Activated CD4-positive, alpha-beta T cell treated with anti-CD3 and anti-CD28 coated beads for 4 hours (primary cell): ENCODE measurements at places on chromosomes 2 and 18.

DNA sequence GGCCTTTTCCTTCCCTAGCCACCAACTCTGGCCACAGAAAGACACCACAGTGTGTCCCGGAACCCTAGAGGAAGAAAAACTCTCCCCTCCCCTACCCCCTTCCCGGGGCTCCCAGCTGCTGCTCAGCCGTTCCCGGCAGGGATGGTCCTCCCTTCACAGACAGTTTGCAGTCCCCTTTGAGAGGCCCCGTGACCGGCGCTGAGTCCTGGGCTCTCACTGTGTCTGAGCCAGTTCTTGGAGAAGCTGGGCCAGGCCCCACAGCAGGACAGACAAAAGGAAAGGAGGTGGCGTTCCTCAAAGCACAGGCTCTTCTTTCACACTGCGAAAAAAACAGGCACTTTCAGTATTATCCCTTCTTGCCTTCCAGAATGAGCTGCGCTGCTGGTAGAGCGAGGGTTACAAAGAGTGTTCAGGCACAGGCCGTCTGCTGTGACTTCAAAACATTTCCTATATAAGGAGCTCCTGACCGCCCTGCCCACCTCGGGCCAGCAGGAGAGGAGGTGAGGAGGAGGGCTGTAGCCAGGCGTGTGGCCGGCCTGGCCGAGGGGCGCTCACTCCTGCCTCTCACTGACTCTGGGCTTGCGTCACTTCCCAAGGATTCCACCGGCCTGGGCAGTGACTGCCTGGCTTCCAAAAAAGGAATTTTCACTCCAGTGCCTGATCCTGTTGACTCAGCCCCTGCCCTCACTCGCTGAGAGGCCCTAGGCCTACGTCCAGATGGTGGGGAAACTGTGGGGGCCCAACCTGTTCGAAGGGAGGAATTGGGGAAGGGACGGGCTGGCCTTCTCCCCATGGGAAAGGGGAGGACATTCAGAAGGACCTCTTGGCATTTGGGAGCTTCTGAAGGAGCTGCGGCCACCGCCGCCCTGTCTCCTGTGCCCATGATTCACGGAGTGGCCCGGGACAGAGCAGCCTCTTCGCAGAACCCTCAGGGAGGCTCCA lies 24.9 kb downstream of the CIDEA start:
- no peak for DNase-seq

GRCh38 chr2:239539776-239540100 lies 138.9 kb upstream of the HDAC4 start:
- no peak for DNase-seq

- DNase-seq: no peak
Measured at GRCh38 chr2:201448061-201448460, 3.2 kb downstream of the TRAK2 start.

GRCh38 chr2:240109386-240109785 lies 26.7 kb downstream of the COPS9 start:
- DNase-seq: no peak

GRCh38 chr2:164060031-164060430 lies 324.2 kb upstream of the FIGN start:
- DNase-seq: no peak

DNA sequence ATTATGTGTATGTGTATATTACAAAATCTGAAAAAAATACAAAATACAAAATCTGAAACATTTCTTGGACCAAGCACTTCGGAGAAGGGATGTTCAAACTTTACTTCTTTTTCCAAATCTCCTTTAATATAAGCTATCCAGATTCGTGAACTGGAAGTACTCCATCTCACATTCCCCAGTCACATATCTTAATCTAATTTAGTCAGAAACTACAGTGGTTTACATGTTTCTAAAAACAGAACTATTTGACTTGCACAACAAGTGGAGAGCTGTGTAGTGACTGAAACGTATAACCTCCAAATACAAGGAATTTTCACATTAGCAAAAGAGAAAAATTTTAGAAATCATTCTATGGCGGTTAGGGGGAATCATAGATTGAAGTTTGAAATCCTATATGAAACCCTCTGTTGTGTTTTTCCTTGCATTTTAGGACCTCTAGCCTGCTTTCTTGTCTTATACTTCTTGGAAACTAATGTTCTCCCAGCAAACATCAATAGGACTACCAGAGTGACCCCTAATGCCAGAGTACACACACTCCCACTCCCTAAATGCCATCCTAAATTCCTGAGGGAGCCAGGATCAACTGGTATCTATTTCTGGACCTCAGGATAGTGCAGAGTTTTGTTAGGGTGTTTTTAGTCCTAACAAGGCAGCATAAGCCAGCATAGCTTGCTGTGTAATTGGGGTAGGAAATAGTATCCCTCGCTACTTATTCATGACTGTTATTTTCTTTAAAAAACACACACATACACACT lies 30.2 kb upstream of the ROCK1 start:
- DNase-seq: no peak

- no peak for DNase-seq
Measured at GRCh38 chr2:111019381-111019780, 101.3 kb upstream of the BCL2L11 start.

DNA sequence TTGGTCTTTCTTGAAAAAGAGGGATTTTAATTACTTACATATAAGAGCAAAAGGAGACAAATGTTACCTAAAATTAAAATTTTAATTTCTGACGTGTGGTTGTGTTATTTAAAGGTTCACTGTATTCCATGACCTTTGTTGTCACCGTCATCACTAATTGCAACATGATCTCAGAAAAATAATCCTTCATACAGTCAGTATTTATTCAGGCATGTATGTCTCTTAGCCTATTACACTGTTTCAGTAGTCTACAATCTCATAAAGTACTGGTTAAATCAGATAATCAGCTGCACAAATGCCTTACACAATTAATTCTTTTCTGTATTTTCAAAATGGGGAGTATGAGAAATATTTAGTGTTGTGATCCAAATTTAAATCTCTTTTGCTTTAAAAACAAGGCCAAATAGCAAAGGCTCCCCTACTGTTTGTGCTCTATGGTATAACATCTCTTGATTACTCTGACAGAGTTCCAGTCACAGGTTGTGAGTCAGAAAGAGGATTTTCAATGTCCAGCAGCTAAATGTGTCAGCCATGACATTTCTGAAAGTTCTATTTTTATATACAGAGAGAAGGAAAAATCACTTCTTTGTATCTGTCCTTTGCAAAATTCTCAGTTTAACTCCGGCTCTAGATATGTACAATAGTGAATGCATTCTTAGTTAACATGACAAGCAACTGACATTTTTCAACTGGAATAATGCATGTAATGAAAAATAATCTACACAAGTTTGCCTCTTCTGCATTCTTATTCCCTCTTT lies 184.0 kb downstream of the FIGN start:
- no peak for DNase-seq

DNA sequence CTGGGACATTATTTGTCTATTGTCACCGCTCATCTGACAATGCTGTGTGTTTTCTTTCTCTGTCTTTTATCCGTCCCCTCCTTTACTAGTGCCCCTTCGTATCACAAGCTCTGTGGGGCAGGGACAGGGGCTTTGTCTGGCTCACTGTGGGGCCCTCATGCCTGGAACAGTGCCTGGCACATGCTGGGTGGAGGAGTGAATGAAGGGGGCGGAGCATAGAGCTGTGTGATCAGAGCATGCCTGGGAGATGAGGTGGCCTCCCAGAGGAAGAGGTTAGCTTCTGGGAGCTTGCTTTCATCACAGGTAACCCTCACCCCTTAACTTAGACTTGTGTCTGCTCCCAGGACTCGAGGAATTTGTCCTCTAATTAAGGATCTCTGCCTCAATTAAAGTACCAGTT lies 16.4 kb downstream of the MTCL1 start:
- DNase-seq: no peak

- no peak for DNase-seq
Measured at GRCh38 chr2:17373741-17374140, 144.5 kb downstream of the RAD51AP2 start.

DNA sequence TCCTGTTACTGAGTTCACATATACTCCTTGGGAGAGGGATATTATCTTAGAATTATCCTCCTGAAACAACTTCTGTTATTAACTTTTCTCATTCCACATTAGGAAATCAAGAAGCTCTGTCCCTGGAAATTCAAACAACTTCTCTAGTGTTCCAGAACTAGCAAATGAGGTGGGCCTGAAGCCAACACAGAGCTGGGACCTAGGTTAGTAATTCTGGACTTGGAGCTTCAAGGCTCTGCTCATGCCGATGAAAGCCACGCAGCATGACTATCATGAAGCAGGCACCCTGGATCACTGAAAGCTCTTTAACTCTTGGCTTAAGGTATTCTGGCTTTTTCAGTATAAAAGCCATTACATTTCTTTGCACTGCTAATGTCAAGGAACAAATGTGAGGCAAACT lies 242.7 kb downstream of the TGIF1 start:
- DNase-seq: no peak

DNA sequence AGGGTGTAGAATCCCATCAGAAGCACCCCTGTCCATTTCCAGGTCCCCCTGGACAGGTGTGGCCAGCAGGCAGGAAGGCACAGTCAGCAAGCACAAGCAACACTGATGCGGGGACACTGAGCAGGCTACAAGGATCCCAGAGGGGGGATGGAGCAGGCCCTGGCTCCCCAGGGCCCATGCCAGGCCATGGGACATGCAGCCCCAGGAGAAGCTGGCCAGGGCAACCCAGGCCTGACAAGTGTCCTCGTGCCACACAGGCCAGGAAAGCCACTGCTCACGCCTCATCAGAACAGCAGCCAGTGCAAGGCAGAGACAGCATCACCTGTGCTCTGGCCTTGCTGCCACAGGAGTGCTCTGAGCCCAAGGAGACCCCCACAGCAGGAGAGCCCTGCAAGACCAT lies 14.1 kb upstream of the GPC1 start:
- DNase-seq: no peak

DNA sequence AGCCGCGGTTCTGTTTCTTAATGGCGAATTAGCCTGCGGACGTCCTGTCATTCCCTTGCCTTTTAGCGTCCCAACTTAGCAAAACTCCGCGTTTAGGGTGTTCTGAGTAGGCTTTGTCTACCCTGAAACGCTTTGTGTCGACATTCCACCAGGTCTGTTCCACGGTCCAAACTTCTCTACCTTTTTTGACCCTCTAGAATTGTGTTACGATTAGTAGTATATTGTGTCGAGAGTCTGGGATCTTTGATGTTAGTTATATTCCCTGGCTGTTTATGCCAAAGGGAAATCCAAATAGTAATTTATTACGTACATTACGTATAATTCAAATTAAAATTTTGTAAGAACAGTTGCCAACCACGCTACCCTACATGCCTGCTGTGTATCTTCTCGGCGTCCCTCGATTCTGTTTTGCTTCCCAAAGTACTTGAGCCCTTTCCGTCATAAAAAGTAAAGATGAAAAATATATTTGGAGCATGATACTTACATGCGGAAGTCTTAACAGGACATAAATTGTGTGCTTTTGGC lies 495 bp upstream of the TTC32 start:
- DNase-seq: no peak

GRCh38 chr2:137693534-137693933 lies 270.7 kb upstream of the HNMT start:
- no peak for DNase-seq

- no peak for DNase-seq
Measured at GRCh38 chr2:222671259-222672067, at the start of gene MOGAT1. MOGAT1 (plus strand) TSS chr2:222671658; CDS start chr2:222671786, 128 bp downstream.

DNA sequence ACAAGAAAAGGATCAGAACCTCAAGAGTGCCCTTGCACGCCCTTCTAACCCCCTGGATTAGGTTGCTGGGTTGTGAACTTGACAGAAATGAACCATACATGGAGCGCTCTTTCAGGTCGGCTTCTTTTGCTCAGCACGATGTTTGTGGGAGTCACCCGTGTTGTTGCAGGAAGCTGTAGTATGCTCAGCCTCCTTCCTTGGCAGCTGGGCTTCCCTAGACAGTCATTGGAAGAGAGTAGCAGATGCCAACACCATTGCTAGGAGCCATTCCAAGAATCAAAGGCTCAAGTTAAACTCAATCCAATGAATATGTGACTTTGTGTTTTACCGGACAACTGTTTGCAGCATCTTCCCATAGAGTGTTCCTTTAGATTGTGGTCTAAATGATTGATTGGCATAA lies 47.0 kb downstream of the RAB12 start:
- no peak for DNase-seq

DNA sequence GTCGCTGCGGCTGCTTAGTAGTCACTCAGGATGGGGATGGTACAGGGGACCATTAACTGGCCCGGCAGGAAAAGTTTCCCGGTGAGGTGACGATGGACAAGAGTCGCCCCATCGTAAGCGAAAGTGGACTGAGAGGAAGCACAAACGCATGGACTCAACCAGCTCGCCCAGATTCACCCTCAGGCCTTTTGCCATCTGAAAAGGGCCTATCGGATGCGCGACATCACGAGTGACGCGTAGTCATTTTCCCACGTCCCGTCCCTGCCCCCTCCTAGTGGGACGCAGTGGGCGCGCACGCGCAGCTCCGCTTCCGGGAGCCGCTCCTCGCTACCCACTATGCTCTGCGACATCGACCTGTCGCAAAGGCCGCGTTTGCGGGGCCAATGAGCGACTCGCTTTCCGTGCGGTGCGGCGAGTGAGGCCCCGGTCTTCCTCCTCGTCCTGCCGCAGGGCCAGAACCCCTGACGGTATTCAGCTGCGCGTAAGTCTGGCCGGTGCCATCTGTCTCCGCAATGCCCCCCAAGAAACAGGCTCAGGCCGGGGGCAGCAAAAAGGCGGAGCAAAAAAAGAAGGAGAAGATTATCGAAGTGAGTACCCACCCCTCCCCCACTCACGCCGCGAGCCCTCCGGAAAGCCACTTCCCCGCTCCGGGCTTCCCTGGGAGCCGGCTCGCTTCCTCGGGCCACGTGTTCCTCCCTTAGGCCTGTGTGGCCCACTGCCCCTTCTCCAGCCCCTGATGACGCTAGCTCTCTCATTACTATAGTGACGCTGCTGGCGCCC lies at the start of gene ZC3H15:
TSS of gene ZC3H15 (plus strand) at position 390 of the 780 bp plus-strand sequence. CDS start at position 513, 123 bp downstream.
- DNase-seq: peak; percentile 94

- DNase-seq: no peak
Measured at GRCh38 chr2:180456801-180457200, 449.7 kb upstream of the CWC22 start.

DNA sequence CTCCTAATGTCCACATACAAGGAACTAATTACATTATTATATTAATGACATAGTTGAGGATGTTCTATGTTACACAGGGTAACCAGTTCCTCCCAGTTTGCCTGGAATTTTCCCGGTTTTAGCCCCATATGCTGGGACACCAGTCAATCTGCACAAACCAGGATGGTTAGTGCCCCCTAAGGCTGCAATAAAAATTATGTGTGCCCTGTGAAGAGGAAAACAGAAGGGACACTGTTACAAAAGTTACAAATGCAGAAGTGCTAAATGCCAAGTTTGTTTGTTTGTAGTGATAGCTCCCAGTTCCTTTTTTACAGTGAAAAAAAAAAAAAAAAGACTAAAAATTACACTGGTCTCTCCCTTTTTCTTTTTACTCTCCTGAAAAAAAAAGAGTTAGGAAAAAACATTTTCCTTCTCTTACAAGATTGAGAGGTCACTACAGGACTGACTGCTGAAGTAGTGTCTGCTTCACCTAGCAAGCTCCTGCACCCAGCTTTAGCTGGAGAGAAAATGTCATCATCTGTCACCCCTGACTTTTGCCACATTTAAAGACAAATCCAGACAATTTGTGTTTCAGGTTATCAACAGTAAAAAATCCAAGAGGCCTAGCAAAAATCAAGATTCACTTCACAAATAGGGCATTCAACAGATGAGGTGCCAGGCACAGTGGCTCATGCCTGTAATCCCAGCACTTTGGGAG lies 3.2 kb downstream of the ANKRD44 start:
- no peak for DNase-seq

GRCh38 chr18:23032030-23032582 lies 99.0 kb downstream of the RBBP8 start:
- DNase-seq: no peak
